ENCODE measurements at places on chromosomes 13 and 19.

DNA sequence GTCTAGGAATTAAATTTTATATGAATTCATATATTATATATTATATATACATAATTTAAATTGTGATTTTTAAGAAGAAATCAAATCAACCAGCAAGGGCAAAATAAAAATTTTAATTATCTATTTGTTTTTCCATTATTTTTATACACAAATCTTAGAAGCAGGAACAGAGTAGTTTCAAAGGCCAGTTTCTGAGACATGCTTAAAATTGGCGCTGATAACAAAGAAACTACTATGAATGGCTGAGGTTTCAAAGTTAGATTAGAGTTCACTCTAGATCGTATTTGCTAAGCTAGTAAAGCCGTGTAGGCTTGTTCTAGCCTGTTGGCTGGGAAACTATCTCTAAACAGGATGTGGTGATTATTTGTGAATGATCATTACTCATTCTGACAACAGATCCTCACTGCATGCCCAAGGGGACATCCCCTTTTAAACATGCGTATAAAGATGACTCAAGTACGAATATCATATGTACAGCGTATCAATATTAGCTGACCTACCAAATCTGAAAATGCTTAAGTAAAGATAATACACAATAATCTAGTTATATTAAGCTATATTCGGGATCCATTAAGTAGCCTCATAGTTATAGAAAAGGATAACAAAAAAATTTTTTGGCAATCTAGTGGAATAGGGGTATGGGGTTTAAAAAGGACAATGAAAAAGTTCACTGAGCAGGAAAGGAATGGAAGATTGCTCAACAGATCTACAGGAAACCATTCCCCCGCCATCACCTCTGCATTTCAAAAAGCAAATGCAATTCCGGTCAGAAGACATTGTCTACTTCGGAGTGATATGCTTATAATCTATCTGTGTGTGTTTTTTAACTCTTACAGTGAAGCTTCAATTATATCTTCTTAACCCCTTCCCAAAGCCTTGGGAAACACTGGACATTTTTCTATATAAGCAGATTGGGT is 150.1 kb downstream of the SHISA2 start:
- peak; percentile 67 for DNase-seq

- DNase-seq, result no peak
Measured at GRCh38 chr13:35732565-35732964, 256.1 kb upstream of the MAB21L1 start.

- no peak for DNase-seq
Measured at GRCh38 chr19:13712767-13713201, 51.5 kb upstream of the MRI1 start.

DNA sequence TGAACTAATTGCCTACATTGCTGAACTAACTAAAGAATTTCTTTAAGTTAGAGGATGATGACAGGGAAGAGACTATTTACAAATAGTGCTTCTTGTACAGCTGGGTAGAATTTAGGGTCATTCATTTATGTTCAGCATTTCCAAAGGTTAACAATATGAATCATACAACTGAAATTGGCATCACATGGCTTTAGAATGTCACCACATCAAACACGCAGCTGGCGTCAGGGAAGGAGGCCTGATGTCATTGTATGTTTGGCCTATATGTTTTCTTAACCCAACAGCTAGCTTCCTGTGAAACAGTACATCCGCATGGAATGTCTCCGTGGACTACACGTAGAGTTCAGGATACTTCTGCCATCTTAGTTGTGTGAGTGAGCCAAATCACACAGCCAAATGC is 99.0 kb upstream of the TNFSF11 start:
- DNase-seq, result no peak

GRCh38 chr19:51473009-51473707 is 5.2 kb upstream of the CEACAM18 start:
- DNase-seq, result peak; percentile 80

All from hepatocyte (in vitro differentiated cells).